ENCODE measurements at places on chromosomes 3 and 15.

GRCh38 chr15:85444122-85444745 is 63.8 kb downstream of the AKAP13 start:
- no peak for DNase-seq

GRCh38 chr3:31102196-31102879 is 207.9 kb upstream of the GADL1 start:
- DNase-seq: no peak

DNA sequence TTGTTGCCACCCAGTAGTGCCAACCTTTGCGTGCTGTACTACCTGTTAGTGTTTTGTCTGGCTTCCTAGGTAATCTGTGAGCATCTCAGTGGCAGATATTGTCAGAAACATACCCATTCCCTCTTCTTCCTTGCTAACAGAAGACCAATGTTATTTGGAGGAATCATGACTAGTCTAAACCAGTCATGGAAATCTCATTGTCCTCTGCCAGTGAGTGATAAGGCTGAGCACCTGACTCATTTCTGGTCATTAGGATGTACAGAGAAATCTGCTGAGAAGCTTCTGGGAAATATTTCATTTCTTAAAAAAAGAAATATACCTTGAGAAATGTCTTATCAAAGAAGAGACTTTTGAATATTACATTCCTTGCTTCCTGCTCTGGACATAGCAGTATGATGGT is 70.1 kb upstream of the CDV3 start:
- DNase-seq: no peak

DNA sequence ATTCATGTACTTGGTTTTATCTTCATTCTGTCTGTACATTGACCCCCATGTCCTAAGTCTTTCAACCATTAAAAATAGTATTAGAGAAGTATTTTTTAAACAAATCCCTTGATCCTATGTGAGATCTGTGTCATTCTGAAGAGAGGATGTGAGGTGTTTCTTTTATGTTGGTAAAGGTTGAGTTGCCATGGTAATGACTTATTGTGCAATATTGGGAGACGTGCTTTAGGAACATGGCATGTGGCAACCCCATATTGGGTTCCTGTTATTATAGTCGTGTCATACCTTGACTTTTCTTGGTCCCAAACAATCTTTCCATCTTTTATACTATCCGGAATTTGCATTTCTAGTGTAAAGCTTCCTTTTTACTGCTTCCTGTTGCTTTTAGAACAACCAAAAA is 203.1 kb downstream of the KCNAB1 start:
- no peak for DNase-seq

GRCh38 chr15:33150971-33151370 is 43.5 kb downstream of the FMN1 start:
- DNase-seq: no peak

GRCh38 chr3:130795396-130795795 is 48.8 kb upstream of the PIK3R4 start:
- no peak for DNase-seq

GRCh38 chr3:65436580-65436979 is 602.1 kb downstream of the MAGI1 start:
- no peak for DNase-seq

DNA sequence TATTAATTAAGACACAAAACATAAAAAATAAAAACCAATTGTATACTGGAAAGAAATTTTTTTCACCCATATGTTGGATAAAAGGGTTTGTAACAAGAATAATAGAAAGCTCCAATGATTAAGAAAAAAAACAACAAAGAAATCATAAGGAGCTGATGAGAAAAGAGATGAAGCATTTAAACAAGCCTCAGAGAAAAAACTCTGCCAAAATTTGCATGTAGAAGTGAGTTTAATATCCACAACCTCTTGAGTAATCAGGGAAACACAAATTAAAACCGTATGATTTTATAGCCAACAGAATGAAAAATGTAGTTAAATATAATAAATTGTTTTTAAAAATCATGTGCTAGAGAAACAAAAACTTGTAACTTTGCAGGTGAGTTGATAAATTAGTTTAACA is 192.9 kb downstream of the BCHE start:
- DNase-seq: no peak

DNA sequence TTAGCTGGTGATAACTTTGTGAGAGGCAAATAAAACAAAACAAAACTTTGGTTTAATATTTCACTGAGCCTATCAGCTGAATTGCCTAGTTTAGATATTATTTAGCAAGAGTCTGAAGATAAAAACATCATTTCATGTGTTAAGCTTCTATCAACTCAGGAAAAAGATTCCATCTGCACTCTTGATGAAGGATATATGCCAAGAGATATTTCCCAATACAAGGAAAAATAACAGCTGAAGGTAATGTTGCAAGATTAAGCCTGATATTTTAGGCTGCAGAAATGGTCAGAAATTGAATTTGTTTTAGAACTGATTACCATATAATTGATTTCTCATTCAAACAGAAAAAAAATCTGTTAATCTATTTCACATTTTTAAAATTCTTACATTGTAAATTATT is 77.2 kb upstream of the SLITRK3 start:
- DNase-seq: no peak

DNA sequence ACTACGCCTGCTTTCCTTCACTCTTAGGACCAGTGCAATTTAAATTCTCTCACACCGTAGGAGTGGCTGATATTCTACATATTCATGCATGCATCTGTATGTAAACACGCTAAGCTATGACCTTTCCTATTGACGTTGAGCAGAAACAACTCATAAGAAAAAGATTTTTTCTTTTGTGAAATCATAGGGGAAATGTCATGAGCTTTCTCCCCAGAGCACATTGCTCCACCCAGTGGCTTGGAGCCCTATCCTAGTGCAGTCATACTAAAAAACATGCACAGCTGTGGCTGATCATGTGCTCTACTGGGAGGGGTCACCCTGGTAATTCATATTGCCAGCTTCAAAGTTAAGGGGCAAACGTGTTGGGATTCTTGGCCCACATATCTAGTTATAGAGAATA is 1.8 kb upstream of the MESD start:
- no peak for DNase-seq

DNA sequence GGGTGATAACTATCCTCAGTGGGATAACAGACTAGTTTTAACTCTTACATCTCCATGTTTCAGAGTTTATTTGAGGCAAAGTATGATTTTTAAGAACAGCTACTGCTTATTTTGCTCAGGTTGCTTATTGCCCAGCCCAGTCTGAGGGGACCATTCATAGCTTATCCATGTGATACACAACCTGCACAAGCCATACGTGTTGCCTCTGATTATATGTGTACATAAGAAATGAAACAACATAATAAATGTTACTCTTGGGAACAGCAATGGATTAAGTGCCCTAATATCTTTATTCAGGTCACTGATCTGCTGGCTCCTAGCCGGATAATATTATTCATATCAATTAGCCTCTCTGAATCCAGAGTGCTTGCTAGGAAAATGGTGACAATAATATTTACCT is 236.2 kb downstream of the CGGBP1 start:
- no peak for DNase-seq

DNA sequence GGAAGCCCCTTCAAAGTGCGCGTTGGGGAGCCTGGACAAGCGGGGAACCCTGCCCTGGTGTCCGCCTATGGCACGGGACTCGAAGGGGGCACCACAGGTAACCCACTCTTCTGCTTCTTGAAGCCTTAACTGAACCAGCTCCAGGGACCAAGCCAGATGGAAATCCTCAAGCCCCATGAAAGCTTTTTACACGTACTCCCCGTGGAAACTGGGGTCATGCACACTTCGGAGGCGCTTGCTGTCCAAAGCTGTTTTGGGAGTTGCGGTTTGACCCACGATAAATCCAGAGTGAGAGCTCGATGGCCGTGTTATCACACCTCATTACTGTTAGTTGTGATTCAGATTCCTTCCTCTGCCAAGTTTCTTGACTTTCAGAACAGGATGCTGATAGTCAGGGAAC is 47.5 kb downstream of the DNASE1L3 start:
- no peak for DNase-seq

DNA sequence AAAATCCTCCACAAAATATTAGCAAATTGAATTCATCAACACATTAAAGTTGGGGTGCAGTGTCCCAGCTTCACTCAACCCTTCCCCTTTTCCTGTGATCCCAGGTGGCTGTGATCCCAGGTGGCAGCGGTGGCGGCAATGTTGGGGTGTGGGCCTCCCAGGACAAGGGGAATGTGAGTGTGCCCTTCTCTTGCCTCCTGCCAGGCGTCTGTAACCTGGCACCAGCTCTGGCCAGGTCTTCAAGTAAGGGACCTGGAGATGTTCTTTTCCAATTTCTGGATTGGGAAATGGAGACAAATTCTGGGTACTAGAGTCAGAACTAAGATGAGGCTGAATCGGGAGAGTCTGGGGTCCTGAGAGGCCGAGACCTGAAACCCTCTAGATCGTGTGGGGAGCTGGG is 20.1 kb downstream of the GOLGA6A start:
- DNase-seq: no peak

DNA sequence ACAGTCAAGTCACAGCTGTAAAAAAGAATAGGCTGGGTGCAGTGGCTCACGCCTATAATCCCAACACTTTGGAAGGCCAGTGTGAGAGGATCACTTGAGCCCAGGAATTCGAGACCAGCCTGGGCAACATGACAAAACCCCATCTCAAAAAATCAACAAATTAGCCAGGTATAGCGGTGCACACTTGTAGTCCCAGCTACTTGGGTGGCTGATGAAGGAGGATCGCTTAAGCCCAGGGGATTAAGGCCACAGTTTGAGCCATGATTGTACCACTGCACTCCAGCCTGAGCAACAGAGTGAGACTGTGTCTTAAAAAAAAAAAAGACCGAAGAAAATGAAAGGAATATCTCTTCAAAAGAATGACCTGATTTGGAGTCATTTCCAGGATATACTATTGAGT is 6.6 kb downstream of the HERC1 start:
- no peak for DNase-seq

- no peak for DNase-seq
Observed at GRCh38 chr3:144415492-144415891, 443.9 kb downstream of the DIPK2A start.

DNA sequence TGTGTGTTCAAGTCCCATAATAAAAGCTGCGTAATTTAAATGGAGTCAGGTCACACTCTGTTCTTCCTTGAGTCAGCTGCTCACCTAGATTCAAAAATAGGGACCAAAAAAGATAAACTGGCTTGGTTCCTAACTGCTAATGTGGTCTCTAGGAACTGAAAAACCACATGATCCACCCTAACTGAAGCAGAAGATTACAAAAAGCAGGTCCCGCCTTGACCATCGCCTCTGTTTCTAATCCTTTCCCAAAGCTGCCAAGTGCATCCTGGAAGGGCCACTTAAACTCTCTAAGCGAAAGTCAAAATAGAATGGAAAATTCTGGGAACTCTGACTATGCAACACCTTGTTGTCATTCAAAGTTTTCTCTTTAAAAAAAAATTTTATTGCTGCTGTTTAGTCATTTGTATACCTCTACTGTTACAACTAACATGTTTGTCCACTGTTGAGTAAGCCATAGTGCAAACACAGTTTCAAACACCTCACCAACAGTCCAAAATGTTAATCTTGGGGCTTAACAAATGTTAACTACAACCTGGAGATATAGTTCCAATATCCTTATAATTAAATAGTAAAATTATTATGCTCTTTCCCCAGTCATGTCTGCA is 88.9 kb upstream of the THBS1 start:
- DNase-seq: no peak

DNA sequence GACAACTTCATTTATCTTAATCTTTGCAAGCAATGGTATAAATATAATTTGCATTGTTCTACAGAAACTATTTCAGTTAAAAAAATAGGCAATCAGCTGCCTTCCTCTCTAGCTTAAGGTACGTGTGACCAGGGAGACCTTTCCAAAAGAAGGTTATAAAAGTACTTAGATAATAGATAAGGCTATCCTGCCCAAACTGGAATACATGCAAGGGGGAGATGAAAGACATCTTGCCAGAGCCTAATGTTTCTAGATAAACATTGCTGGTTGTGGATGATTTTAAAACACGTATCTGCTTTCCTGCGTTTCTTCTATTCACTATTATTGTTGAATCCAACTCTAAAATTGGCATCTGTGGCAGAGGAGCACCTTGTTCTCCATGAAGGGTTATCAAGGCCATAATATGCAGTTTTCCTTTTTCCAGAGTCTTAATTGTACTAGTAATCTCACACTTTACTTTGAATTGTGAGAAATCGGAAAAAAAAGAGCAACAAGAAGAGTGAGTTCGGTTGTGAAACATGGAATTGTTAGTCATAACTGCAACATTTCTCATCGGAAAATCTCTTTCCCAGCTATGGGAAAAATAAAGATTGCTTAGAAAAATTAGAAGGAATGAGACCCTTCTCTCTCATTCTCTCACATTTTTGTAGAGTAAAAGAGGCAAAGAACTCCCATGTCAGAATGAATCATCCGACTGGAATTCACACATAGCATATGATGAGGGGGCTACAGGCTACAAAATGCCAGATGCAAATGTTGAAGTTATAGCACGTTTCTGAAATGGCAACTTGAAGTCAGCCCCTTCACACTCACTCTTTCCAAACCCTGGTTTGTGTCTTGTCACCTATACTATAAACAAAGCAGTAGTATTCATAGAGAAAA is 936.1 kb upstream of the NR2F2 start:
- DNase-seq: no peak

GRCh38 chr3:28053759-28054158 is 187.7 kb upstream of the CMC1 start:
- no peak for DNase-seq

- DNase-seq: no peak
Observed at GRCh38 chr3:192169332-192169915, 557.9 kb downstream of the FGF12 start.

GRCh38 chr15:33154351-33155166 is 40.0 kb downstream of the FMN1 start:
- no peak for DNase-seq

Measured in CD8-positive, alpha-beta T cell (primary cell).